Fibroblast of the aortic adventitia (primary cell): ENCODE measurements at places on chromosomes 16 and 17. TPM values are rescaled to one million over a fixed set of nuclear protein-coding genes. Genes with fewer than 3 reads are reported as not detected.

The KRT17 gene
- 0.57 TPM in 1 of 2 replicates, not detected in the other for total RNA-seq

The KRT36 gene
- not detected in 2 replicates for total RNA-seq

The CD300LB gene
- total RNA-seq, result not detected in 2 replicates

The IQCK gene
- total RNA-seq, result 3.1 and 22.3 TPM in 2 replicates

The GPR179 gene
- under 0.01 TPM in 2 replicates for total RNA-seq

The ABCA5 gene
- total RNA-seq, result 7.3 and 28.3 TPM in 2 replicates
